Frontal cortex (tissue), 4 donors: ENCODE measurements at places on chromosomes 11 and 22.

GRCh38 chr11:94194712-94195111 lies 66.1 kb downstream of the PANX1 start:
- DNase-seq, result no peak

DNA sequence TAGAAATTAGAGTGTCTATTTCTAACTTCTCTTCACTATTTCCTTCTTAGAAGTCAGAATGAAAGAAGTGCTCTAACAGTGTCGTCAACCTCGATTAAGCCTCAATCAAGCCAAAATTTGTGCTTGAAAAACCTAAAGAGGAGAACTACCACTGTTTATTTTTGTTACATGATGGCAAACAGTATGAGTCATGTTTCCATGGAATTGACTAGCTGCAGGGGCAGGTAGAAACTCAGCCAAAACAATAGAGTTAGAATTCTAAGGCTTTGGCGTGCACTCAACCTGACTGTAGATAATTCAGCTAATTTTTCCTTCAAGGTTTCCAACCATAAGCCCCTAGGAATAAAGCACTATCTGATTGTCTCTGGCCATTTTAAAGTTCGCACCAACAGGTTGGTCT lies 415.9 kb downstream of the ETS1 start:
- DNase-seq, result no peak

- DNase-seq, result peak; percentile 20
Measured at GRCh38 chr11:35380603-35381002, 38.8 kb downstream of the SLC1A2 start.

DNA sequence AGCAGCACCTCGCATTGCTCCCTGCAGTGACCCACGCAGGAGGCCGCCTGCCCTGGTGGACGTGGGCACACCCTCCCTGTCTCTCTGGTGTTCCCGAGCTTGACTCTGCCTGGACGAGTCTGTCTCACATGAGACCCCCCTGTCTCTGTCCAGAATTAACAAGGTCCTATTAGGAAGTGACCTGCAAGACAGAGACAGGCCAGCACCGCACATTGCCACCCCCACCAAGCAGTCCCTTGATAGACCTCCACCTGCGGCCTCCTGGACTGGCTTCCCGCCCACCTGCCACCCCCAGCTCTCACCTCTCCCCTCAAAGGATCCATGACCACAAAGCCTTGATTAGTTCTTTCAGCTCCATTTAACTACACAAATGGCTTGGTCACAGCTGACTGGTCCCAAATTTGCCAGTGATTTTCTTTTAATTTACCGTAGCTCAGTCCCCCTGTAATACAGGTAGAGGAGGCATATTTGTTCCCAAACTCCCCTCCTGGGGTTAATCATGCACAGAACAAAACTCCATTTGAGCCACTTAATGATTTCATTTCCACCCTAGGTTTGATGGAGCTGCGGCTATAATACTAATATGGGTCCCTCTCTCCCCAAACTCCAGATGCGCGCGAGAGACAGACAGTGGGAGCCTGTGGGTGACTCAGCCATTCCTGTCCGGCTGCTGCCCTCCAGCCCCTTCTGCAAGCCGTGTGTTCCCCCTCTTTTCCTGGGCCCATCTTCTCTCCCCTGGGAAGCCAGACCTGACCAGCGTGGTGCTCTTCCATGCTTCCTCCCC lies 11.2 kb downstream of the SPATA19 start:
- no peak for DNase-seq

DNA sequence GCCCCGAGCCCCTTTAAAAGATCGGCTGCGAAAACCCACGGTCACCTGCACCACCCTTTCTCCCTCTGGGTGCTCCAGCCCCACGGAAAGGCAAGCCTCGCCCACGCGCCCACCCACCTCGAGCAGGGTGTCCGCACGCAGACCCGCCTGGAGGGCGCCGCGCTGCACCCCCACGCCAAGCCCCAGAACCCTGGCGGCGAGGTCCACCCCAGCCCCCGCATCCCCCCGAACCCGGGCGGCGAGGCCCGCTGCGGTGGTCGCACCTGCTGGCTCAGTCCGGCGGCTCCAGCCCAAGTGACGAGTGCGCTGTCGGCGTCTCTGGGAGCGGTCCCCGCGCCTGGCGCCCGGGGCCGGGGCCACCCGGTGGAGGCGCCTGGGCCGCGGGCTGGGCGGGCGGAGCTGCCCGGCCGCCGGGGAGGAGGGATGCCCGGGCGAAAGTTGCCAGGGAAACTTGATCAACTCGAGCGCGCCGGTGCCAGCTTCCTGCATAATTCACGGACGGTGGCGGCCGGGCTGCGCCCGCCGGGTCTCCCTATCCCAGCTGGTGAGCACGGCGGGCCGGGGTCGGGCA lies 1.1 kb downstream of the SHANK2 start:
- peak; percentile 52 for DNase-seq

DNA sequence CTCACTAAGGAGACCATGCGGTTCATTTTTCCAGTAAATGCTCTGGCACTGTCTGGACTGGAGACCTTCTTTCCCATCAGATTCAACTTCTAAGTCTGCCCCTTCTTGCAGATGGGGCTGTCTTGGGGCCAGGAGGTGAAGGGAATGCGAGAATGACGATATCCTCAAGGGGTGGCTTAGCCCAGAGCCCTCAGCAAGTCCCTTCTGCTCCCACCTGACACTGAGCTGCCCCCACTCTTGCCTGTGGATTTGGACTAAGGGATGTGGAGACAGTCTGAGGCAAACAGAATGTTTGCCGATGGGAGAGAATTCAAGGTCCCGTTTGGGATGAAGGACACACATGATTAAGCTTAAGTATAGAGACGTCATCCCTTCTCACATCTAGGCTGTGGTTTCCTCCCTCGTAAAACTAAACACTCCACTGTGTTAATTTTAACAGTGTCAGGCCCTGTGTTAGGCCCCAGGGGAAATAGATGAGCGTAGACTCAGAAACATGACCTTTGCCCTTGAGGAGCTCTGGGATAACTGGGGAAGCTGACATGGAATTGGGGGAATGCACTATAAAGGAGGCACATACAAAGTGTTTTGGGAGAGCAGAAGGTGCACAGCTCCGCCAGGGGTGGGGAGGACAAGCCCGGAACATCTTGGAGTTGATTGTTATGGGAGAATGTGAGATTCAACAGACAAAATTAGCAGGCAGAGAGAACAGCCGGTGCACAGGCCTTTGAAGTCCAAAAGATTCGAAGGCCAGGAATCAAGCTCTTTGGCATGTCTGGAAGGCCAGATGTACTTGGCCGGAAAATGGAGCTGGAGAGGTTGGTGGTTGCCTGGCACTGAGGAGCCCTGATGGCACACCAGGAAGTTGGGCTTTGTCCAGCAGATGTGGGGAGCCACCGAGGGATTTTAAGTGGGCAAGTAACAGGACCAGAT lies 71.6 kb downstream of the ST3GAL4 start:
- no peak for DNase-seq
